ENCODE measurements at places on chromosomes 6 and 20. TPM values are rescaled to one million over a fixed set of nuclear protein-coding genes. Genes with fewer than 3 reads are reported as not detected.

DNA sequence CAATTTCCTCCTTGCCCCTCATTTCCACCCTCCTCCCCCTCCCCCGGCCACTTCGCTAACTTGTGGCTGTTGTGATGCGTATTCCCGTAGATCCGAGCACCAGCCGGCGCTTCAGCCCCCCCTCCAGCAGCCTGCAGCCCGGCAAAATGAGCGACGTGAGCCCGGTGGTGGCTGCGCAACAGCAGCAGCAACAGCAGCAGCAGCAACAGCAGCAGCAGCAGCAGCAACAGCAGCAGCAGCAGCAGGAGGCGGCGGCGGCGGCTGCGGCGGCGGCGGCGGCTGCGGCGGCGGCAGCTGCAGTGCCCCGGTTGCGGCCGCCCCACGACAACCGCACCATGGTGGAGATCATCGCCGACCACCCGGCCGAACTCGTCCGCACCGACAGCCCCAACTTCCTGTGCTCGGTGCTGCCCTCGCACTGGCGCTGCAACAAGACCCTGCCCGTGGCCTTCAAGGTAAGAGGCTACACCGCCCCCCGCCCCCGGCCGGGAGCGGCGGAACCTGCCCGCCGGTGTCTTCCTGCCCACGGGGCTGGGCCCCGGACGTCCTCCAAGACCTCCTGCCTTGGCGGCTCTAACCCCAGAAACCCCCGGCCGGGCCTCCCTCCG lies 44.9 kb upstream of the SUPT3H start:
- DNase-seq = no peak

DNA sequence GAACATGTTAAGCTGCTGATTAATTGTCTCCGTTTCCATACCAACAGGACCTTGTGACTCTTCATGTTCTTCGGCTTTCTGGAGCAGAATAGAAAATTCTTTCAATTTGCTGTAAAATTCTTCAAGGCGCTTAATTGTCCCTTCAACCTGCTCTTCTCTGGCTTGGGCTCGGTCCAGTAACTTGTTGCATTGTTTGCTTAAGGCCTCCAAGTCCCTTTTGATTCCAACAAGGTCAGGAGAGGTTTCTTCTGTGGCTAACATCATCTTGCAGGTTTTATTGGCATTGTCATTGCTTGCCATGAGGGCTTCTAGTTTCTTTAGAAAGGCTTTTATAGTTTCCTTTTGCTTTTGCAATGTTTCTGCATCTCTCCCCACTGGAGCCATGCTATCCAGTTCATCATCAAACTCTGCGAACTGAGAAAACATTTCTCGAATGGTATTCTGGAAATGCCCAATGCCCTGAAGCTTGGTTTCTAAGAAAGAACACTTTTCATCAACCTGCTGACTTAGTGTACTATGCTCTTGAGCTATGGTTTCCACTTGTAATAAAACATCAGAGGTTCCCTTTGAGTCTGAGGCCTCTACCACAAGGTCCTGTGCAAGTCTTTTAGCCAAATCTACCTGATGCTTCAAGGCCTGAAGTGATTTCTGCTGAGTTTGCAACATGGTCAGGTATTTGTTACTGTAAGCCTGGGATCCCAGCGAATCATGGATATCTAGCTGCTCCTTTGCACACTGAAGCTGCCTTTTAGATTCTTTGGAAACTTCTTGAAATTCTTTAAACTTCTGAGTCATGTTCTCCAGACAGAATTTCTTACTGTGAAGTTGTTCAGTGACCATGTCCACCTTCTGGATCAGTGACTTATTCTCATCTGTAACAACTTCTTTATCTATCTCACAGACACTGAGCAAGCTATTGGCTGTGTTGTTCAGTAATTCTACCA lies 90.2 kb downstream of the DST start:
- DNase-seq = no peak

DNA sequence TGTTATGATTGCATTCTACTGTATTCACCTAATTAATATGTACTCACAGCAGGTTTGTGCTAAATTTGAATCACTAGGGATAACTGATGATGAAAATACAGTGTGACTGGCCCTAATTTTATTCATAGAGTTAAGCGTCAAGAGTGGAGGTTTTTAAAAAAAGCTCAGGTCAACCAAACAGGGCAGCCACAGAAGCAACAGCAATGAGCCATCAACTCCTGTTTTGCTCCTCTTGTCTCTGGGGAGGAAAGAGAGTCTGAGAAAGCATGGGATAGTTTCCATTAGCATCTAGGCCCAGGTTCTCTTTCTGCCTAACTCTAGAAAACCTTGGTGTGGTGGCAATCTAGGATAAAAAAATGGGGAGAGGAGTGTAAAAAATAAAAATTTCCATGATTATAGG lies 122.1 kb downstream of the OGFRL1 start:
- no peak for DNase-seq

GRCh38 chr6:79188885-79189480 lies 45.5 kb downstream of the HMGN3 start:
- no peak for DNase-seq

DNA sequence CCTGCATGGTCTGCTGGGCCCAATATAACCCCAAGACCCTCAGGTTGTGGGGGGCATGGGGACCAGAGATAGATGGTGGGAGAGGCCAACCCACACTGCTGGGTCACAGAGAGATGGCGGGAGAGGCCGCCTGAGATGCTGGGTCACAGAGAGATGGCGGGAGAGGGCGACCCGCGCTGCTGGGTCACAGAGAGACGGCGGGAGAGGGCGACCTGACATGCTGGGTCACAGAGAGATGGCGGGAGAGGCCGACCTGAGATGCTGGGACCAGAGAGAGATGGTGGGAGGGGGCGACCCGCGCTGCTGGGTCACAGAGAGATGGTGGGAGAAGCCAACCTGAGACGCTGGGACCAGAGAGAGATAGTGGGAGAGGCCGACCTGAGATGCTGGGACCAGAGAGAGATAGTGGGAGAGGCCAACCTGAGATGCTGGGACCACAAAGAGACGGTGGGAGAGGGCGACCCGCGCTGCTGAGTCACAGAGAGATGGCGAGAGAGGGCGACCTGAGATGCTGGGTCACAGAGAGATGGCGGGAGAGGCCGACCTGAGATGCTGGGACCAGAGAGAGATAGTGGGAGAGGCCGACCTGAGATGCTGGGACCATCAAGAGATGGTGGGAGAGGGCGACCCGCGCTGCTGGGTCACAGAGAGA lies 133.2 kb downstream of the DLL1 start:
- DNase-seq = no peak

GRCh38 chr20:57940376-57940775 lies 230.6 kb upstream of the PMEPA1 start:
- DNase-seq = no peak

DNA sequence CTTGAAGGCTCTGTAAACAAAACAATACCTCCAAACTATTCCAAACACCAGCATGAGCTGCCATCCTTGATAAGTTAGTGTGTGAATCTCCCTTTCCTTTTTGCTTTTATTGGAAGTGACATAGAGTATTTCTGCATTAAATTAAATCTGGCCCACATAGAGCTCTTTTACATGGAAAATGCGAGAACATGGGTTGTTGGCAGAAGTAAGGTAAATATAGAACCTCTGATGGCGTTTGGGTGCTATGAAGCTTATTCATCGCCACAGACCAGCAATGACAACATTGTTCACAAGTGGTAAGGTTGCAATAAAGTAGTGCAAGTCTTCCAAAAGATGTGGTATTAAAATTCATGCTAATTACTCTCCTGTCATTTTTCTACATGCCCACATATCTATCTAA lies 445.8 kb upstream of the JAG1 start:
- no peak for DNase-seq

DNA sequence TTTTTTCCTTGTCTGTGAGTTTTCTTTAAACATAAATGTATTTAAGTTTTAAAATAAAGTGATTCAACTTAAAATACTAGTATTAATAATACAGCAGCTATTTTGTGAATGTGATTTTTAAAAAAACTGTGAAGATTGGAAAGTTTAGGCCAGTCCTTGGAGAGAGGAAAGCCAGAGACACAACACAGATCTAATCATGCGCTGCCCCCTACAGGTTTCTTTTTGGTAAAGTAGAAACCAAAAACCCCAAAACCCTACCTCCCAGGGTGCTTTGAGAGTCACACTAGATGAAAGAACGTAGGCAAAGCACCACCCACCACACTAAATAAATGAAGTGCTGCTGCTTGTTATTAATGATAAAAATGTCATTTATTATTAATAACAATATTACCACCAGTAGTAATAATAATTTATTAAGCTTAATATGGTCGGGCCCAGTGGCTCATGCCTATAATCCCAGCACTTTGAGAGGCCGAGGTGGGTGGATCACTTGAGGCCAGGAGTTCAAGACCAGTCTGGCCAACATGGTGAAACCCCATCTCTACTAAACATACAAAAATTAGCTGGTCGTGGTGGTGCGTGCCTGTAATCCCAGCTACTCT lies 33.7 kb downstream of the SLC9A8 start:
- DNase-seq = peak; percentile 42

DNA sequence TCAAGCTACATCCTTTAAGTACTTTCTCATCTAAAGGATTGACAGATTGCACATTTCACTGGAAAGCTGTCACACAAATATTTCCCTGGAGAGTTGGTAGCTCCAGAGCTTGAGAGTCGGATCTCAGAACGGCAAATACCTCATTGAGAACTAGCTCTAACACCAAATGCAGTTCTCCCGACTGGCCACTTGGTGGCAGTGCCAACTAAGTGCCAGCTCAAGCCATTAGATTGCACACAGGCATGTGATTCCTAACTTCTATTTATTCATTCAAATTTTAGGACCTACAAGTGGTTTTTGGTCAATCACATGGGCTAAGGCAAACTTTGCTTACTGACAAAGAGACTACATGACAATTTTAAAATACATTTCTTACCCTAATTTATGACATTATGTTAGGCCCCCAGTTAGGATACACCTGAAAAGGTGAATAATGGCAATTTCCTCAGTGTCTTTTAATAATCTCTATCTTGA lies 7.9 kb upstream of the MCHR2 start:
- no peak for DNase-seq

- no peak for DNase-seq
Measured at GRCh38 chr20:64038565-64039292, 2.7 kb downstream of the C20orf204 start.

DNA sequence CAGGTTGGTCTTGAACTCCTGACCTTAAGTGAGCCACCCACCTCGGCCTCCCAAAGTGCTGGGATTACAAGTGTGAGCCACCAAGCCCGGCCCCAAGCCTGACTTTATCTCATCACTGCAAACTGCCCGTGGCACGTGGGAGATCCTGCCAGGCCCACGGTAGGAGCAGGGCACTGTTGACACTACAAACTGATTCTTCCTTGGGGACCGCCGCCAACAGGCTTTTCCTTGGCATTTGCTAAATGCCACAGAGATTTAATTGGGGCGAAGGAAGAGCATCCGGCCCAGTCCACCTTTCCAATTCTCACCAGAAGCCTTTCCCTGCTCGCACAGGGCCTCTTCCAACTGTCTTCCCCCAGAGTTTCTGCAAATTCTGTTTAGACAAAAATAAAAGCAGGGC lies 11.0 kb downstream of the ATP9A start:
- no peak for DNase-seq

GRCh38 chr20:6122873-6123648 lies at the start of gene FERMT1:
Gene FERMT1, minus strand, starts transcription at chr20:6123030. Its CDS starts 3,476 bp downstream, at chr20:6119554.
- no peak for DNase-seq

DNA sequence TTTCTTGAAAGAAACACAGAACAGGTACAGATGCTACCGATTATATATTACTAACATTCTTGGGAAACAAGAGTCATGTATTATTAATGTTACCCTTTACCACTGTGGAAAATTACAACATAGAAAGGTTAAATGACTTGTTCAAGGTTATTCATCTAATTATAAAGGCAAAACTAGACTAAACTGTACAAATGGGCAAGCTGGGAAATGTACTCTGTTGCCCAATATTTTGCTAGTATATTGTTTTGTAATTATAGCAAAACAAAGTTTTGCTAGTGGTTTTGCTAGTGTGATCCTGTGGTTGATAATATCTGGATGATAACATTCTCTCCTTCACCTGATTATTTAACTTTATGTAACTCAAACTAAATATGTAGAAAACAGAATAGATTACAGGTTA lies 96.5 kb downstream of the TINAG start:
- DNase-seq = no peak

- DNase-seq = no peak
Measured at GRCh38 chr6:21455071-21455470, 138.5 kb upstream of the SOX4 start.

GRCh38 chr6:25405442-25405841 lies 126.3 kb downstream of the CARMIL1 start:
- no peak for DNase-seq

DNA sequence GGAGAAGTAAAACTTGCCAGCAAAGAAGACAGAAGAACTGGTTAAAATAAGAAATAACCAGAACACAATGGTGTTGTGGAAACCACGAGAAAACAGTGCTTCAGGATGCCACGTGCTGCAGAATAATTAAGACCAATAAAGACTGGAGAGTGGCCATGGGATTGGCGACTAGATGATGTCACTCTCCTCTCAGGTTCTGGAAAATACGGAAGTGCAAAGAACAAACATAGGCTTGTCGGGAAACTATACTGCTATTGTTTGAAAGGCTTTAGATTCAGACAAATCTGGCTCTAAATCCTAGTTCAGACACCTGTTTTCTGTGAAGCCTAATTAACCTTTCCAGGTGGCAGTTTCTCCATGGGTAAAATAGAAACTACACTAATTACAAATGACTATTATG lies 138.4 kb upstream of the STXBP5 start:
- no peak for DNase-seq

DNA sequence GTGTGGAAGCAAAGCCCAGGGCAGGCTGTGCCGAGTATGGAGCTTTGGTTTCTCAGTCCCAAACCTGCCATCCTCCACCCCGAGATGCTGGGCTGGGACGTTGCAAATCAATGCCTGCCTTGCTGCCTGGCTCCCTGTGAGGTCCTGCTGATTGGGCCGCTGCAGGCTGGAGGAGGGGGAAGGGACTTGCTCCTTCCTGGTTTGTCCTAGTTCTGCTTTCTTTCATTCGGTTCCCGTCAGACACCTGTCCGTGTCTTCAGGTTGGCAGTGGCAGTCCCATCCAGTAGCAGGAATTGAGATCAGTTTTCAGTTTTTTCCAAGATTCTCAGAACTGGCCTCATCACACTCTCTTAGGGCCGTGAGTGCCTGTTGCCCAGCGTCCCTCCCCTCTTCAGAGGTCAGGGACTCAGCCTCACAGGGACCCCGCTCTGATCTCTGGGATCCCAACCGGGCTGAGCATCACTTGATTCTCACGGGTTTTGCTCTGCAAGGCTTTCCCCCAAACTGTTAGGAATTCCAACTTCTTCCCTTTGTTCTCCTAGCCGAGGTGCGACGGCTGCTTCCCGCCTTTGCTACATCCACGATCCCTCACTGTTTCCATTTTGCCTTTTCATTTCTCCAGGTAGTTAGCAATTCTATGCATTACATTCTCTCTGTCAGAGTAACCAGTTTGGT lies 24.2 kb upstream of the TAGAP start:
- DNase-seq = no peak

The MAP3K7 gene
- 26.3 TPM for total RNA-seq

The HMGCLL1 gene
- total RNA-seq = 4.1 TPM

The SLC16A10 gene
- 20.1 TPM for total RNA-seq

The CALHM4 gene
- total RNA-seq = not detected

The EFCAB8 gene
- not detected for total RNA-seq

The FAM83C gene
- not detected for total RNA-seq

The QKI gene
- total RNA-seq = 233 TPM

The DUSP15 gene
- not detected for total RNA-seq

The SLC26A8 gene
- total RNA-seq = 0.12 TPM

The OPRL1 gene
- 1.2 TPM for total RNA-seq

The SLC2A4RG gene
- total RNA-seq = 82.0 TPM

The SDC4 gene
- 279 TPM for total RNA-seq

The CDC40 gene
- total RNA-seq = 16.6 TPM

The MYB gene
- total RNA-seq = not detected

The SLC32A1 gene
- not detected for total RNA-seq
